ENCODE measurements at places on chromosomes 7 and 10. TPM values are rescaled to one million over a fixed set of nuclear protein-coding genes. Genes with fewer than 3 reads are reported as not detected.

DNA sequence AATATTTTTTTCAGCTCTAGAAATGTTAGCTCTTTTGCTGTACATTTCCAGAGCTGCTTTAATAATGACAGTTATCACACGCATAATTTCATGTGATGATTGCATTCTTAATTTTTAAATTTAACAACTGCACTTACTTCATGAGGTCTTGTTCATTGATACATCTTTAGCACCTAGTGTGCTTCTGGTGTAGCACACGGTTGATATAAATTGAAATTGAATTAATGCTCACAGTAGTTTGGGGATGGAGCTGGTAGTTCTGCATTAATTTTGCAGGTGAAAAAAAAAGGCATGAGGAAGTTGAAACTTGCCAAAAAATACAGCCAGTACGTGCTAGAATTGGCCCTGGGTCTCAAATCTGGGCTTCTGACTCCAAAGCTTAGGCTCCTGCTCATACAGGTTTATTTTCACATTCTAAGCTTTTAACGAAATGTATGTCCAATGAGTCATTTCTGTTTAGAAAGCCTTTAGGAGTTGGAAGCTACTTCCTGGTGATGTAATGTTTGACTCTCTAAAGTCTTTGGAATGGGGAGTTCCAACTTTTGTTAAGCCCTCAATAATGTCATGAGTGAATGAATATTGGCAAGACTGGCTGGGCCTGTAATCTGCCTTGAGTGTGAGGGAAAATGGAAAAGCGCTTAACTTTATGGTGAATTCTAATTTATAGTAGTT, 62.5 kb downstream of the DAGLB start:
- no peak for DNase-seq

DNA sequence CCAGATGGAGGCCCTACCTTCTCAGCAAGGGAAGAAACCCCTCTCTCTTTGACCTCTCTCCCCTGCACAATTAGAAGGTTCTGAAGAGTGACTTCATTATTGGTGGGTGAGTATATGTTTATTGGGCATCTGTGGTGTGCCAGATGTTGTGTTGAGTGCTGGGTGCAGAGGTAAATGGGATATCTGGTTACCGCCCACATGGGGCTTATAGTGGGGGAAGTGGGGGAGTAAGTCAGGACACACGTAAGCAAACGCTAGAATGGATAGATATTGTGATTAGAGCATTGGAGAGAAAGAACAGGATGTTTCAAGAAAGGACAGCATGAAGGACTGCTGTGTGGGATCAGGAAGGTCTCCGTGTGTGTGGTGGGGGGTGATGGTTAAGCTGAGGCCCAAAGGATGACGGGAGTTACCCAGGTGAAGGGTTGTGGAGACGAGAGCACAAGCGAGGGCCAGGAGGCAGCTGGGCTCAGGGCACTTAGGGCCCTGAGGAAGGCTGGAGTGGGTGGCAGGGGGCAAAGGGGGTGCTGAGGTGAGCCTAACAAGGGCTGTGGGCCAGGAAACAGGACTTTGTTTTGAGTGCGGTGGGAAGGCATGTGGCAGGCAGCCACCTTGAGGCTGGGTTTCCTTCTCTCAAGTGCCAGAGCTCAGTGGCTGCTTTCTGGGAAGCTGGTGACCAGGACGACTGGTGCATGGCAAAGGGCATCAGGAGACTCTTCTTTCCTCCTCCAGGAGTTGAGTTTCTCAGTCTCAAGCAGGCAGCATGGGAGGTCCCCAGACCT, 299.9 kb downstream of the RPS24 start:
- DNase-seq = no peak

GRCh38 chr7:27520815-27521790, 141.6 kb downstream of the HIBADH start:
- no peak for DNase-seq

DNA sequence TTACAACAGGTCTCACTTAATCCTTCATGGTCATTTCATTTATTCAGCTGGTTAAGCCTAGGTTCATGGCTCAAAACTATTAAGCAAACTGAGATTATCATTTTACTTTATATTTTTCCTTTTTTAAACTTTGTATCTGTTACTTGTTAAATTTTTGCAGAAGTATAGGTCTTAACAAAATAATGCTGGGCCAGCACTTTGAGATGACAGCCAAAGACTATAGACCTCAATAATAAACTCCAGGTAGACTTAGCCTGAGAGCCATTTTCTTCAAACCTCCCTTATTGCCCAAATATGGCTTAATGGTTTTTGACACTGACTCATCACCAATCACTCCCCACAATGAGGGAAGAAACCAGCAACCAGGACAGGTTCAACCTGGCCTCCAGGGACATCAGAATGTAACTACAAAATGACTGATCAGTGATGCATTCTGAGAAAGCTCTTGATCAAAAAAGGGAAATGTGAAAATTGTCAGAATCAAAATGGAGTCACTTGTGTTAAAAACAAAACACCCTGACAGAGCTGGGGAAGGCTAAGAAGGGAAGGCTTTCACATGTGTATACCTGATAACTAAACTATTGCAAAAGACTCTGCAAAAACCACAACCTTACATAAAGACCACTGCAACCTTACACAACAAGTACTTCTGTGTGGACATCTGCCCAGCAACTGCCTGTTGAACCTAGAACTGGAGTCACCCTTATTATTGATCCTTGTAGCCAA, 2.1 kb upstream of the CCDC126 start:
- DNase-seq = no peak

DNA sequence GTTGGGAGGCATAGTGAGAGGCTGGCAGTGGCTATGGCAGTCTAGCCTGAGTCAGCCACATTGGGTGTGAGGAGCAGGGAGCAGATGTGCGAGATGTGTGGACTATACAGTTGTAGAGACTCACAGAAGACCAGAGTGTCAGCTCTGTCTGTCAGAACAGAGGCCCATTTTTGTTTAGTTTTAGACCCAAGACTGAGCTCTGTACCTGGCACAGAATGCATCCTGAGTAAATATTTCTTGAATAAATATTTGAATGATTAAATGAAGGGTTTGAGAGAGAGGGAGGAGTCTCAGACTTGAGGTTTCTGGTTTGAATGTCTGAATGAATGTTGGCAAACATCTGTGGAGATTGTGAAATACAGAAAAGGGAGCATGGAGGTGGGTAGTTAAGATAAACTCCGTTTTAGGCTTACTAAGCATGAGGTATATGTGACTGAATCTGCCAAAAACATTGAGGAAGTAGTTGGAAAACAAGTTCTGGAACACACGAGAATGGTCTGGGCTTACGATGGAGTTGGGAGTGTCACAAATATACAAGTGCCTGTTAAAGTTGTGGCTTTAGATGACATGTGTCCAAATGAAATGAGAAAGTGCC, 3.6 kb downstream of the SEC23IP start:
- DNase-seq = no peak

CYP2C9 gene
- 1.6 TPM for polyA plus RNA-seq

Data from left renal cortex interstitium (tissue), 4 donors.